Testis (tissue), 5 donors: ENCODE measurements at places on chromosomes 7 and 10. TPM values are rescaled to one million over a fixed set of nuclear protein-coding genes. Genes with fewer than 3 reads are reported as not detected.

Gene EIF5AL1
- total RNA-seq, result 6.8 TPM

Gene MYO1G
- 1.7 TPM for total RNA-seq

Gene CYP2E1
- total RNA-seq, result 10.2 TPM

Gene ABLIM1
- 128 TPM for total RNA-seq

DNA sequence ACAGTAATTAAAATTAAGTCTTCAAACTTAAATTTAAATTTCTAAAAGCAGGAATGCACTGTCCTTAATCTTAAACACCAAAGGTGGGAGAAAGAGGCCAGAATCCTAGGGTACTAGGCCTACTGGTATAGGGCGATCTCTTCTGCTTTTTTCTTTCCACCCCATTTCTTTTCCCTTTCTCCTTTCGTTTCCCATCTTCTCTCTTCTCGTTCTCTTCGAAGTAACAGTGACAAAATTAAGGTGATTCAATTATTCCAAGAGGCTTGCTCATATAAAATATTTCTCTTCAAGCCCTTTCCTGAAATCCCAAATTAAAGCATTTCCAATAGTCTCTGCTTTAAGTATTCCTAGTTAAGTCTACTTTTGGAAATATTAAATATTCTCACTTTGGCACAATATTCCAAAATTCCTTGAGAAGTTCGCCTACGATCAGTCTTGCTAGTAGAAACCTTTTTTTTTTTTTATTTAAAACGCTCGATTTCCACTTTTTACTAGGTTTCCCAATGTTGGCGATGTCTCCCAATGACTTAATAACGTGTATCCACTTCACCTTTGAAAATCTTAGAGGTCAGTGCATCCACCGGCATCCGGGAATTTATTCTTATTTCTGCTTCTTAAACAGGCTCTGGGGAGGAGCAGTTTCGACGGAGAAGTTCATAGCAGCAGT, 765 bp upstream of the LCOR start:
- H3K27ac ChIP-seq, result peak overlapping the region; percentile 96
- peak overlapping the region; percentile 66 for H3K4me3 ChIP-seq
- peaks cover 18% of the 10 kb centered on the region for H3K4me1 ChIP-seq
- H3K36me3 ChIP-seq, result no peaks in the 10 kb centered on the region

DNA sequence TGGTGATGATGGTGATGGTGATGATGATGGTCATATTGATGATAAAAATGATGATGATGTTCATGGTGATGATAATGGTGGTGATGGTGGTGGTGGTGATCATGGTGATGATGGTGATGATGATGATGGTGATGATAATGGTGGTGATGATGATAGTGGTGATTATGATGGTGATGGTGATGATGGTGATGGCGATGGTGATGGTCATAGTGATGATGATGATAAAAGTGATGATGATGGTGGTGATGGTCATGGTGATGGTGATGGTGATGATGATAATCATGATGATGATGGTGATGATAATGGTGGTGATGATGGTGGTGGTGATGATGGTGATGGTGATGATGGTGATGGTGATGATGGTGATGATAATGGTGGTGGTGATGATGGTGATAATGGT, 478.7 kb downstream of the TYW1 start:
- H3K27me3 ChIP-seq, result no peaks in the 10 kb centered on the region
- H3K4me1 ChIP-seq, result no peaks in the 10 kb centered on the region
- H3K4me3 ChIP-seq, result no peak overlapping the region
- no peak overlapping the region for H3K27ac ChIP-seq
- H3K36me3 ChIP-seq, result no peaks in the 10 kb centered on the region

Gene GIMAP8
- total RNA-seq, result 3.8 TPM

GRCh38 chr10:91313796-91314485, 93.5 kb downstream of the PCGF5 start:
- no peak overlapping the region for H3K4me3 ChIP-seq
- H3K4me1 ChIP-seq, result no peaks in the 10 kb centered on the region
- no peak overlapping the region for H3K27ac ChIP-seq

Gene HECW1
- 5.0 TPM for total RNA-seq

DNA sequence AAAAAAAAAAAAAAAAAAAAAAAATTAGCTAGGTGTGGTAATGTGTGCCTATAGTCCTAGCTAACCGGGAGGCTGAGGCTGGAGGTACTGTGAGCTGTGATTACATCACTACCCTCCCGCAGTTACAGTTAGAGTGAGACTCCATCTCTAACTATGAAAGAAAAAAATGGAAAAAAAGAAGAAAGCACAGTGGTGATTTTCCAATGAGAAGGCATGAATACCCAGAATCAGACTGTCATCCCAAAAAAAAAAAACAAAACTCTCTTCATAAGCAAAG, 269.9 kb upstream of the MKLN1 start:
- peaks cover 14% of the 10 kb centered on the region for H3K4me1 ChIP-seq
- H3K36me3 ChIP-seq, result no peaks in the 10 kb centered on the region
- DNase-seq, result no peak
- H3K4me3 ChIP-seq, result no peak overlapping the region
- peak overlapping the region; percentile 74 for H3K27ac ChIP-seq

Gene ELN
- total RNA-seq, result 35.2 TPM
